ENCODE measurements at places on chromosomes 12 and 14.

- DNase-seq, result peak; percentile 61
These were observed 39.7 kb downstream of the PSMA6 start for GRCh38 chr14:35331605-35332516.

DNA sequence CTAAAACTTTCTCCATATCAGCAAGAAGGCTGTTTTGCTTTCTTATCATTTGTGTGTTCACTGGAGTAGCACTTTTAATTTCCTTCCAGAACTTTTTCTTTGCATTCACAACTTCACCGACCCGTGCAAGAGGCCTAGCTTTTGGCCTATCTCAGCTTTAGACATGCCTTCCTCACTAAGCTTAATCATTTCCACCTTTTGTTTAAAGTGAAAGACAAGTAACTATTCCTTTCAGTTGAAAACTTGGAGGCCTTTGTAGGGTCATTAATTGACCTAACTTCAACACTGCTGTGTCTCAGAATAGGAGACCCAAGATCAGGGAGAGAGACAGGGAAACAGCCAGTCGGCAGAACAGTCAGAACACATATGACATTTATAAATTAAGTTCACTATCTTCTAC is 39.3 kb downstream of the BBS10 start:
- no peak for DNase-seq

DNA sequence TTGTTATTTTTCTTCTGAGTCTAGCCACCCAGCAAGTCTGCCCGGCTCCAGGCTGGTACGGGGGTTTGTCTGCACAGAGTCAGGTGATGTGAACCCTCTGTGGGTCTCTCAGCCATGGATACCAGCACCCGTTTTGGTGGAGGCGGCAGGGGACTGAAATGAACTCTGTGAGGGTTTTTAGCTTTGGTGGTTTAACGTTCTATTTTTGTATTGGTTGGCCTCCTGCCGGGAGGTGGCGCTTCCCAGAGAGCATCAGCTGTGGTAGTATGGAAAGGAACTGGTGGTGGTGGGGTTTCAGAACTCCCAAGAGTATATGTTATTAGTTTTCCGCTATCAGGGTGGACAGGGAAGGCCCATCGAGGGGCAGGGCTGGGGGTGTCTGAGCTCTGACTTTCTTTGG is 5.3 kb upstream of the SERPINA4 start:
- DNase-seq, result no peak

DNA sequence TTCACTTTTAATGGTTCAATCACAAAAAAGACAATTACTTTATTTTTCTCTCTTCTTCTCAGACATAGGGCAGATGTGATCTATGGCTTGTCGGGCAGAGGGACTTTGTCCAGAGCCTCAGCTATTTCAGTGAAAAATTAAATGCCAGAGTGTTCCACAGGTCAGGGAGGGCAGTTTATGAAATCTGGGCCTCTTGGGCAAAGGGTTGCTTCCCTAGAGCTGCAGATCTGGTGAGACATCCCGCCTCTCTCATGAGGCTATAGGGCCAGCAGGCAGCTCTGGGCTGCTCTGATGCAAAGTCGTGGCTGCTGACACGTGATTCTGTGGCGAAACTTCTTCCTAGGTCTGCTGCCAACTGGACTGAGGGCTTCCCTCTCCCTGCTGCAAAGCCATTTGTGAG is 6.0 kb downstream of the CLMN start:
- DNase-seq, result peak; percentile 77
